Stimulated activated CD8-positive, alpha-beta memory T cell treated with anti-CD3 and anti-CD28 coated beads, Interleukin-4, amount 100 ng/mL, for 4 hours (primary cell): ENCODE measurements at places on chromosomes 7 and 10.

GRCh38 chr7:122833888-122834570 lies 52.2 kb downstream of the CADPS2 start:
- no peak for DNase-seq

- DNase-seq, result no peak
Measured at GRCh38 chr10:44520651-44521050, 135.8 kb upstream of the CXCL12 start.

- DNase-seq, result no peak
Measured at GRCh38 chr7:111650456-111650999, 88.2 kb upstream of the IMMP2L start.

GRCh38 chr10:98420786-98421185 lies 5.8 kb upstream of the PYROXD2 start:
- no peak for DNase-seq

DNA sequence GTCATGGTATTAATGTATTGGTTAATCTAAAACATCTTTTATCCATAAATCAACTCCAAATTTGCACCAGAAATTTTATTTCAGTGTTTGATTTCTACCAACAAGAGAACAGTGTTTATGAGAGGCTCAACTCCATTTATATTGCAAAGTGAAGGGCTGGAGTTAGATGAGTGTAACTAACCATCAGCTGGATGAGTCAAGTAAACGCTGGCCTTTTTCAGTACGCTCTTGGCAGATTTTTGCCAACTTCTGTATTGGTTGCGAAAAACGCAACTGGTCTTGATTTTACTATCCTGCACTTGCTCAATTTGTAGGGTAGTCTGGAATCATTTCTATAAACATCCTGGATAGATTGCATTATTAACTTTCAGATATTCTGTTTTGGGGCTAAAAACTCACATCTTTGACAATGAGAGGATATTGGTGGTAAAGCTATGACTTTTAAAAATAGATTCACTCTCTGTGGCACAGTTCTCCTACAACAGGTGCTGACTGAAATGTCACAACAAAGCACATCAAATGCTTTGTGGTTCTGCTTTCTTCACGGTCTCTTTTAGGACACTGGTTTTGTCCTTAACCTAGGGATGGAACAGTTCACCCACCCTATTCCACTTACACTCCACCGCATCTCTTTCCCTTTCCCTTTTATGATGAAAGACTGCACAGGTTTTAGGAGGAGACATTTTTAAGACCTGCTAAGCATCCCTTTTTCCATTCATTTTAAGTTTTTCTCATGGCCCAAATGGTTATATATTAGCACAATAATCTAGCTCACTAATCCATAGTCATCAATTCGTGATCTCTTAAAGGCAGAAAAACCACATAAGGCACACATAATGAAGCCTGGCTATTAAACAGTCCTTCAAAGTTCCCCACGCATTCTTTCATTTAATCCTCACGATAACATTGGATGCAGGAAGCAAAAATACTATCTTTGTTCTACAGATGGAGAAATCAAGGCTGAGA lies 12.8 kb downstream of the CACNA2D1 start:
- no peak for DNase-seq

- DNase-seq, result no peak
Measured at GRCh38 chr7:137005873-137006272, 137.4 kb downstream of the CHRM2 start.

GRCh38 chr7:26034391-26034790 lies 117.6 kb upstream of the NFE2L3 start:
- no peak for DNase-seq

- no peak for DNase-seq
Measured at GRCh38 chr7:55065511-55066229, 46.9 kb downstream of the EGFR start.

GRCh38 chr7:50281680-50282445 lies 22.7 kb upstream of the IKZF1 start:
- DNase-seq, result no peak

GRCh38 chr7:132131196-132131595 lies 445.1 kb downstream of the PLXNA4 start:
- no peak for DNase-seq

- DNase-seq, result no peak
Measured at GRCh38 chr10:29917311-29917710, 142.1 kb downstream of the JCAD start.

GRCh38 chr7:32092346-32092745 lies 22.1 kb upstream of the PDE1C start:
- DNase-seq, result no peak

DNA sequence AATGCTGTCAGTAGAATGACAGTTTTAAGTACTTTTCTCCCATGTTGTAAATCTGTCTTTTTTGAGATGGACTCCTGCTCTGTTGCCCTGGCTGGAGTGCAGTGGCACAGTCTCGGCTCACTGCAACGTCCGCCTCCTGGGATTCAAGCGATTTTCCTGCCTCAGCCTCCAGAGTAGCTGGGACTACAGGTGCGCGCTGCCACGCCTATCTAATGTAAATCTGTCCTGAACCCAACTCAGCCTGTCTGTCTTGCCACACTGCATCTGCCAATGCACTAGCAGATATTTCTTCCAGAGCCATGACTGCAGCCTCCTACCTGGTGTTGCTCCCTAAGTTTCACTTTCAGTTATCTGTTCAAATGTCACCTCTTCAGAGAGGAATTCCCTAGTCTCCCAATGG lies 264.1 kb downstream of the PHF14 start:
- no peak for DNase-seq
